ENCODE measurements at places on chromosomes 11 and 22.

DNA sequence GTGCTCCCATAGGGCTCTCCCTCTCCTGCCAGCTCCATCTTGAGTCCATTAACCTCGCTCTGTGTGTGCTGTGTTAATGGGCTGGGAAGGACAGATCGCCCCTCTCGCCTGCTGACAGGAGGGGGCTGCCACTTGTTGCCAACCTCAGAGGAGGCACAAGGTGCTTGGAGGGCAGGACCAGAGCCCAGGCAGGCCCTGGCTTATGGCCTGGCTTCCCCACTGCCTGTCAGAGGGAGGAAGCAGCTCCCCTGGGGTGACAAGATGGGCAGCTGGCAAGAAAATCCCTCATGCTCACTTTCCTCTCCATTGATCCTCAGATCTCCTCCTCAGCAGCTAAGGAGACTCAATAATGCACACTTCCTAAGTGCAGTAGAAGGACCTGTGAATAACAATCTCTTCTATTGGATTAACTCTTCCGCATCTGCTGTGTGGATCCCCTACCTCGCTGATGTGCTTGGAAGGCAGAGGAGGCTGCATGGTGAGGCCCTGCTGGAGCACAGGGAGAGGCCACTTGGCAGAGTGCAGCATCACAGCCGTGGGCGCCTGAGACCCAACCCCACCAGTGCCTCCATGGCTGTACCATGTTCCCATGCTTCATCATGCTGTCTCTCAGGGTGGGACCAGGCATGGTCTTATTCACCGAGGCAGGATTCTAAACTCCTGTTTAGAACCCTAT, 70.3 kb downstream of the TRIM29 start:
- no peak for DNase-seq

- DNase-seq = no peak
Observed at GRCh38 chr11:126359431-126360048, 4.1 kb downstream of the ST3GAL4 start.

DNA sequence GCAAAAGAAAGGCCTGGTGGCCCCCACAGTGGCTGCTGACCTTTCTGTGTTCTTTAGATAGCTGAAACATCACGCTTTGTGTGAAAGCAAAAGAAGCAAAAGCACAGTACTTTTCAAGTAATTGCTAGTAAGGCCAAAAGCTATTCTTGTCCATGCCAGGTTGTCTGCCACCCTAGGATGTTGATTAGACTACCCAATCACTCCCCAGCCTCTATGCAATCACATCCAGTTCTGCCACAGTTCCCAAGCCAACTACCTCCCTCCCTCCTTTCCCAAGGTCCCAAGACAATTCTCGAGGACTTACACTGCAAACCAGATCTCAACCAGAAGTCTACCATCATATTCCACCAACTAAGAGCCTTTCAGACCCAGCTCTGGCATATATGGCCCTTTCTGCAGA, 46.2 kb downstream of the RDX start:
- no peak for DNase-seq

GRCh38 chr11:90594658-90595057, 371.8 kb upstream of the CHORDC1 start:
- no peak for DNase-seq

DNA sequence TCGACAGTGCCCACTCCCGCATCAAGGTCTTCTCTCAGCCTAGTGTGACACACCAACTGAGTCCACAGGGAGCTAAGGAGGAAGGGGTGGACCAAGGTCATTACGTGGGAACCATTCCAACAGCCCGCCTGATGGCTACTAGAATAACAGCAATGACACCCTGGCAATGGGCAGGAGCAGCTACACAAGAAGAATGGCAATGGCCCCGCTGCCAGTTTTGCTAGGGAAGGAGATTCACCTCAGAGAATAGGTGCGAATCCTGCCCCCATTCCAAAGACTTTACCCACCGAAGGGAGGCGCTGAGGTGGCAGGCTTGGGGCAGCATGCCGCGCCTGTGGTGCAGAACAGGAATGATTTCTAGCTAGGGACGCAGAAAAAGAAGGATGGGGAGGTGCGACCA, 9.1 kb downstream of the WT1 start:
- no peak for DNase-seq
